ENCODE measurements at places on chromosomes 16 and 17.

- no peak for DNase-seq
- H3K27me3 ChIP-seq = peaks cover 81% of the 10 kb centered on the region
- no peaks in the 10 kb centered on the region for H3K4me1 ChIP-seq
- H3K27ac ChIP-seq = no peak overlapping the region
Measured at GRCh38 chr17:74850914-74851313, 8.8 kb downstream of the GRIN2C start.

- no peaks in the 10 kb centered on the region for H3K27me3 ChIP-seq
- DNase-seq = no peak
- H3K36me3 ChIP-seq = no peaks in the 10 kb centered on the region
- no peaks in the 10 kb centered on the region for H3K4me1 ChIP-seq
- no peak overlapping the region for H3K27ac ChIP-seq
- H3K4me3 ChIP-seq = no peak overlapping the region
Measured at GRCh38 chr17:14747603-14747950, 446.7 kb downstream of the HS3ST3B1 start.

GRCh38 chr17:77003699-77004098 is 135.5 kb downstream of the MGAT5B start:
- no peak overlapping the region for H3K4me3 ChIP-seq
- H3K4me1 ChIP-seq = no peaks in the 10 kb centered on the region
- H3K36me3 ChIP-seq = no peaks in the 10 kb centered on the region
- no peaks in the 10 kb centered on the region for H3K27me3 ChIP-seq
- DNase-seq = no peak

- no peaks in the 10 kb centered on the region for H3K27me3 ChIP-seq
- H3K27ac ChIP-seq = peak overlapping the region; percentile 1
- DNase-seq = no peak
- H3K36me3 ChIP-seq = peaks cover 45% of the 10 kb centered on the region
Measured at GRCh38 chr17:50364061-50364458, 8.9 kb downstream of the MRPL27 start.

GRCh38 chr16:77736879-77737278 is 14.6 kb downstream of the NUDT7 start:
- no peak overlapping the region for H3K4me3 ChIP-seq
- H3K4me1 ChIP-seq = no peaks in the 10 kb centered on the region
- no peaks in the 10 kb centered on the region for H3K27me3 ChIP-seq
- H3K36me3 ChIP-seq = no peaks in the 10 kb centered on the region

GRCh38 chr16:56351481-56351880 is 73.9 kb downstream of the AMFR start:
- no peak for DNase-seq
- no peak overlapping the region for H3K27ac ChIP-seq
- no peaks in the 10 kb centered on the region for H3K36me3 ChIP-seq
- H3K4me1 ChIP-seq = peaks cover 4% of the 10 kb centered on the region

GRCh38 chr16:72291121-72291520 is 119.2 kb upstream of the PMFBP1 start:
- no peak for DNase-seq
- H3K27me3 ChIP-seq = no peaks in the 10 kb centered on the region
- H3K4me3 ChIP-seq = no peak overlapping the region

DNA sequence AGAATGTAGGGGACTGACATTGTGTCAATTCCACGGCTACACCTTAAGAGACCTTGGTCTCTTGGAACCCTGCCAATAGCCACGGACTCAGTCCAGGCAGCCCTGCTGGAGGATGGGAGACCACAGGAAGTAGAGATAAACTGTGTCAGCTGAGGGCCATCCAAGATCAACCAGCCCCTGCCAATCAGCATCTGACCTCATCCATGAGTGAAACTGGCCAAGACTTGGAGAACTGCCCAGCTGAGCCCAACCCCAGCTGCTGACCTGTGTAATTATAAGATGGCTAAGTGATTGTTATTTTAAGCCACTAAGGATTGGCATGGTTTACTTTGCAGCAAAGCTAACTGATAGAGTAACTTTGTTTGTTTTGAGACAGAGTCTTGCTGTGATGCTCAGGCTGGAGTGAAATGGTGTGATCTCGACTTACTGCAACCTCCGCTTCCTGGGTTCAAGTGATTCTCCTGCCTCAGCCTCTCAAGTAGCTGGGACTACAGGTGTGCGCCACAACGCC is 13.3 kb upstream of the YWHAE start:
- H3K36me3 ChIP-seq = peaks cover 7% of the 10 kb centered on the region
- no peak overlapping the region for H3K27ac ChIP-seq
- DNase-seq = no peak
- no peaks in the 10 kb centered on the region for H3K27me3 ChIP-seq
- no peaks in the 10 kb centered on the region for H3K4me1 ChIP-seq

DNA sequence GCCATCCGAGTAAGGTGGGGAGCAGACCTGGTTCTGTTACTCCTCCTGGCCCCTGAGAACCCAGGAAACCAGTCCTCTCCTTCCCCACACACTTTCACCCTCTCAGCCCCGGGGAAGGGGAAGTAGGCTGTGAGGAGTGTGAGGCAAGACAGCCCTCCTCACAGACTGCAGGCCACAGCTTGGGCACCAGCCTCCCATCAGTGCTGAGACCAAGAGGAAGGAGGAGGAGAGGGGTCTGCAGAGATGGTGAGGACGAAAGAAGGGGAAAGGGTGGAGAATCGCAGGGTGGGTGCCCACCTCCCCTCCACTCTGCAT is 7.0 kb downstream of the G6PC3 start:
- H3K27me3 ChIP-seq = no peaks in the 10 kb centered on the region
- peaks cover 41% of the 10 kb centered on the region for H3K36me3 ChIP-seq
- H3K4me3 ChIP-seq = no peak overlapping the region
- H3K4me1 ChIP-seq = no peaks in the 10 kb centered on the region
- peak; percentile 46 for DNase-seq

- no peak for DNase-seq
- H3K27me3 ChIP-seq = no peaks in the 10 kb centered on the region
- H3K36me3 ChIP-seq = no peaks in the 10 kb centered on the region
- H3K27ac ChIP-seq = no peak overlapping the region
- no peak overlapping the region for H3K4me3 ChIP-seq
- H3K4me1 ChIP-seq = no peaks in the 10 kb centered on the region
Measured at GRCh38 chr16:87556941-87557459, 45.3 kb upstream of the JPH3 start.

- H3K27ac ChIP-seq = peak overlapping the region; percentile 88
- H3K27me3 ChIP-seq = no peaks in the 10 kb centered on the region
- peak overlapping the region; percentile 95 for H3K4me3 ChIP-seq
Measured at GRCh38 chr16:14629612-14629918, 495 bp downstream of the PARN start.

- H3K4me1 ChIP-seq = peaks cover 2% of the 10 kb centered on the region
- peak overlapping the region; percentile 29 for H3K4me3 ChIP-seq
- no peak overlapping the region for H3K27ac ChIP-seq
- peaks cover 4% of the 10 kb centered on the region for H3K36me3 ChIP-seq
Measured at GRCh38 chr17:2050300-2051060, 4.4 kb upstream of the HIC1 start.

DNA sequence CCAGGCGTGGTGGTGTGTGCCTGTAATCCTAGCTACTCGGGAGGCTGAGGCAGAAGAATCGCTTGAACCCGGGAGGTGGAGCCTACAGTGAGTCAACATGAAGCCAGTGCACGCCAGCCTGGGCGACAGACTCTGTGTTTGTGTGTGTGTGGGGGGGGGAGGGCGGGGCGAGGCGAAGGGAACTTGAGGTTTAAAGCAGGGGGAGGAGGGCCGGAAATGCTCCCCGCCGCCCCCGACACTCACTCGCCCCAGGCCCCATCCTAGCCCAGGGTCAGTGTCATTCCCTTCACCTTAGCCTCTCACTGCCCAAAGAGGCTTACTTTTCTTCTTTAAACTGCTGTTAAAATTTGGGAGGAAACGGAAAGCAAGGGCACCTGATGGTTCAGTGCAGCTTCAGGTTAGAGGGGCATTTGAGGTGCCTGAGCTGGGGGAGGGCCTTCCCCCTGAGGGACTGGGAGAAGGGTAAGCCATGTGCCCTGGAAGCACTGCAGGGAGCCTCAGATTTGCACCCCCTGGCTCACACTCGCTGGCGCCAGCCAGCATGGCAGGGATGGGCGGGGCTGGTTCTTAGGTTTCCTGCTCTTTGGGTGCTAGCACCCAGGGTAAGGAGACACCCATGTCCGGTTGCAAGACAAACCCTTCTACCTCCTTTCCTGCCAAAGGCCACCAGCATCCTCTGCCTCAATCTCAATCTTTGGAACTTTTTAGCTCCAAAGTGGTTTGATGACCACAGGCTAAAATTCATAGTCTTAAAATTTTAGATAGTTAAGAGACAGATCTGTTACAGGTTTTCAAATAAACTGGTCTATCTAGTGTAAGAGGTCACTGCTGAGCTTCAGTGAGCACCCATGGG is 2.2 kb upstream of the LIMD2 start:
- H3K27ac ChIP-seq = no peak overlapping the region
- no peaks in the 10 kb centered on the region for H3K27me3 ChIP-seq
- peak; percentile 53 for DNase-seq
- peaks cover 21% of the 10 kb centered on the region for H3K36me3 ChIP-seq
- peaks cover 9% of the 10 kb centered on the region for H3K4me1 ChIP-seq

DNA sequence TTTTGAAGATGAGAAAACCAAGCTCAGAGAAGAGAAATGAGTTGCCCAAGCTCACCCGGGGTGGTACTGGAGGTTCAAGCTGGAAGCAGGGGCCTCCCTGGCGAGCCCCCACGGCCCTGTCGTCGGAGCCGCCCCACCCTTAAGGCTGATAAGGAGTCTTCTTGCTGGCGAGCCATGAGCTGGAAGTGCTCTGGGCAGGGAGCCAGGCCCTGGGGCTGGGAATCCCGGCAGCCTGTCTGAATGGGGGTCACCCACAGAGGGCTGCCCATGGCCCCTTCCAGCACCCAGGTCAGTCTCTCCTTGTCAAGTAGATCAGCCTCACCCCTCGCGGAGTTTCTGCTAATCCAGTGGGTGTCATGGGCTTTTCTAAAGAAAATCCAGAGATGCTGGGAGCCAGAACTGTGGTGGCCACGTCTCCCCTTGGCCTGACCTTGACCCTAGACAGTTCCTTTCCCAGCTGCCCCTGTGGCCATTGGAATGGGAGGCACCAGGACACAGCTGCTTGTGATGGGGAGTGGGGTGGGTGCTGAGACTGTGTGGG is 1.2 kb upstream of the P2RX1 start:
- no peak overlapping the region for H3K4me3 ChIP-seq
- H3K4me1 ChIP-seq = no peaks in the 10 kb centered on the region
- H3K27ac ChIP-seq = no peak overlapping the region
- no peaks in the 10 kb centered on the region for H3K27me3 ChIP-seq

DNA sequence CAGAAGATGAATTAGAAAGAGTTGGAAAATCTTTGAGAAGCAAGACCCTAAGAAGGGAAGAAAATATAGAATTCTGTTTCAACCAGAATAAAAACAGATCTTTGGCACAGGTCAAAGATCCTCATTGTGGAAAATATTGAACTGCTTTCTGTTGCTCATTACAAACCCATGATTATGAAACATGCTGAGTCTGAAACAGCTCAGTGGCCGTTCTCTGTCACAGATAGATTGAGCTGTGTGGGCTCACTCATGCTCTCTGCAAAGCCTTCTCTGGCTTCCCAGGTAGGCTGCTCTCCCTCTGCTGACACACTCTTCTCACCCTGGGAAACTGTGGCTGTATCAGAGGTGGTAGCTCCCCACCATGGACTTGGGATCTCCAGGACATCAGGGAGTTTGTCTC is 3.4 kb upstream of the KRT38 start:
- no peaks in the 10 kb centered on the region for H3K27me3 ChIP-seq
- no peaks in the 10 kb centered on the region for H3K36me3 ChIP-seq
- no peaks in the 10 kb centered on the region for H3K4me1 ChIP-seq
- no peak overlapping the region for H3K27ac ChIP-seq

DNA sequence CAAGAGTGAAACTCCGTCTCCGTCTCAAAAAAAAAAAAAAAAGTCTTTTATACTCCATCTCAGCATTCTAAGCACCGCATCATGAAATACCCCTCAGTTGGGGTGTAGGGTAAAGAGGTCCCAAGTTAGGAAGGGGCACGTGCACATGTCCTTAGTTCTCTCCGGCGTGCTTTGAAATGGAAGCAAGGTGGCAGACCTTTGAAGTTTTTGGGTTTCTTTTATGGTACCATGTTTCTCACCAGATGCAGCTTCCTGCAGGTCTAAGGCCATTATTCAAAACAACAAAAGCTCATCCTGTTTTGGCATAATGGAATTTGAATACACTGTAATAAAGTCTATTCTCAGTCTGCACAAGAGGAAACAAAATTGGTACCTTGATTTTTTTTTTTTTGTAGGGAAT is 9.6 kb downstream of the EMC8 start:
- H3K36me3 ChIP-seq = peaks cover 96% of the 10 kb centered on the region
- H3K4me1 ChIP-seq = peaks cover 2% of the 10 kb centered on the region
- no peak overlapping the region for H3K27ac ChIP-seq
- no peak overlapping the region for H3K4me3 ChIP-seq
- no peak for DNase-seq

- no peak for DNase-seq
- H3K27ac ChIP-seq = no peak overlapping the region
- peaks cover 30% of the 10 kb centered on the region for H3K27me3 ChIP-seq
- H3K36me3 ChIP-seq = no peaks in the 10 kb centered on the region
Measured at GRCh38 chr16:67006930-67007658, 18.7 kb downstream of the CES4A start.

DNA sequence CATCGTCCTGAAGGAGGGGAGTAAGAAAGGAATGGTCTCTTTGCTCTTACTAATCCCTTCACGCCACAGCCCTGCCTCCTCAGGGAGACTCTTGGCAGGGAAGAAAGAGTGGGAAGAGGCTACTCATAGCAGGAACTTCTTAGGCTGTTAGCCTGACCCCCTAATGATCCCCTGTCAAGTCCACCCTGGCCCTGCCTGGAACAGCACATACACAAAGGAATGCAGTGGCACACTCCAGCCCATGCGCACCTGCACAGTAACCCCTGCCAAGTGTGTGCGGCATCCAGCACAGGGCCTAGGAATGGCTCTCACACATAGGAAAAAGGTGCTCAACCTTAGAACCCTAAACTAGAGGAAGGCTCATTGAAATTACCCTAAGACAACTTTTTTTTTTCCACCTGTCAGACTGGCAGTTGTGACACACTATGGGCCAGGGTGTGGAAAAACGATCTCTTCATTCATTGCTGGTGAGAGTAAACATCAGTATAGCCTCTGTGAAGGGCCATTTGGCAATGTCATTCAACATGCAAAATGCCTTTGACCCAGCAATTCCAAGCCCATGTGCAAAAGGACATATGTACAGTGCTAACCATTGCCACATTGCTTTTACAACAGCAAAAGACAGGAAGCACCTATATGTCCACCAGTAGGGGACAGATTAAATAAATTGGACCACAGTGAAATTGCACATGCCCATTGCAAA is 50.1 kb downstream of the PIMREG start:
- H3K4me1 ChIP-seq = no peaks in the 10 kb centered on the region
- no peak overlapping the region for H3K4me3 ChIP-seq
- peak; percentile 44 for DNase-seq
- no peaks in the 10 kb centered on the region for H3K27me3 ChIP-seq
- no peak overlapping the region for H3K27ac ChIP-seq

DNA sequence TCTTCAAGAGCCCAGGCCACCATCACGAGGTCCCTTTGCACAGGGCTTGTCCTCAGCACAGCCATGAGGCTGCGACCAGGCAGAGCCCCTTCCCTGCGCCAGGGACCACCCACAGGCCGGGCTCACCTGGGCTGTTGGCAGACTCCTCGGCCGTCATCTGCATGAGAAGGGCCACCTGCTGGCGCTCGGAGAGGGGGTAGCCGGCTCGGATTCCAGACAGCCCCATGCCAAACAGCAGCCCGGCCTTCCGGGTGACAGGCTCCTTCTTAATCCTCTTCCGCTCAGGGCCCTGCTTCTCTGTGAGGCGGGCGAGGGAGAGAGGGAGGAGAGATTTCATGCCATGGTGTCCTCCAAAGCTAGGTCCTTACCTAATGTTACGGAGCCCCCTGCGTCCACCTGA is 73.4 kb downstream of the ZNF778 start:
- peaks cover 42% of the 10 kb centered on the region for H3K36me3 ChIP-seq
- peaks cover 17% of the 10 kb centered on the region for H3K4me1 ChIP-seq
- peak overlapping the region; percentile 34 for H3K27ac ChIP-seq
- H3K27me3 ChIP-seq = no peaks in the 10 kb centered on the region
- H3K4me3 ChIP-seq = no peak overlapping the region
- peak; percentile 98 for DNase-seq
